Endodermal cell (in vitro differentiated cells): ENCODE measurements at places on chromosomes 2 and 18.

DNA sequence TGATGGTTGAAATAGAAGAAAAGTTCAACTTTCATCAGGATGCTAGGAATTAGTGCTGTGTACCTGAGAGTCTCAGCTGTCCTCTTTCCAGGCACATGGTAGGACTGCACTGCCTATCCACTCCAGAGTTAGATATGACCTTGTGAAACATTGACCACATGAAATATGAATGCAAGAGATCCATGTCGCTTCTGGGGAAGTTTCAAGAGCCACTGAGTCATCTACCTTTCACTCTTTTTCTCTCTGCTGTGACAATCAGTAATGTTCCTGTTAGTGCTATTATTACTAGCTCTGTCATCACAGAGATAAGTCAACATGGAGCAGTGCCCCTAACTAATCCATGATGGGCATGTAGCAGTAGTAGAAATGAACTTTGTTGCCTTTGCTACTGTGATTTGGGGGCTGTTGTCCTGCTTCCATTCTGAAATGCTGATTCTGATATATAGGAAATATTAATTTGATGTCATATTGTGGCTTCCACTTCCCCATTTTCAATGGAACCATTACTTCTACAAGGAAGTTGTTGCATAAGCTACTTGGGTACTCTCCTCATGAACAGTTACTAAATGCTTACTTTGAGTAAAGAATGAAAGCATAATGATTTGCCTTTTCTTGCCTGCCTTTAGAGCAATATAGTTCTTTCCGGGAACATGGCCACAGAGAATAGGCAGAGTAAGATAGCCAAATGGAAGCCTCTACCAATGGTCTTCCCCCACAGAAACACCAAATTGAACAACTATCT, 192.8 kb upstream of the ZNF521 start:
- no peak for DNase-seq

DNA sequence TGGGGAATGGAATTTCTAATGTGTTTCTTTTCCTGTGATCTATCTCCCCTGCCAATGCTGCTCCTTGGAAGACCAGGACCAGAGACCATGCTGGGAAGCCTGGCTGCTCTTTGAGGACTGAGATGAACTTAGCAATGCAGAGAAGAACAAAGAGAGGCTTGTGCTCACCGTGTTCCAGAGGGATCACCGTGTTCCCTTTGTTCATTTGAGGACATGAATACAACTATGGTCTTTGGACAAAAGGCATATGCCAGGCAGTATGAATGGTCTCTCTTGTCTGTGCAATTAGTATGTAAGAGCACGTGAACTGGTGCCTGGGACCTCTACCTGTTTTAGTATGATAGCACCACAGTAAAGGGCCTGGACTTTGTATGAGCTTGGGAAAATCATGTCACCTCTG, 139.9 kb downstream of the TDRD15 start:
- no peak for DNase-seq

GRCh38 chr18:51890762-51891161, 449.2 kb upstream of the DCC start:
- no peak for DNase-seq

DNA sequence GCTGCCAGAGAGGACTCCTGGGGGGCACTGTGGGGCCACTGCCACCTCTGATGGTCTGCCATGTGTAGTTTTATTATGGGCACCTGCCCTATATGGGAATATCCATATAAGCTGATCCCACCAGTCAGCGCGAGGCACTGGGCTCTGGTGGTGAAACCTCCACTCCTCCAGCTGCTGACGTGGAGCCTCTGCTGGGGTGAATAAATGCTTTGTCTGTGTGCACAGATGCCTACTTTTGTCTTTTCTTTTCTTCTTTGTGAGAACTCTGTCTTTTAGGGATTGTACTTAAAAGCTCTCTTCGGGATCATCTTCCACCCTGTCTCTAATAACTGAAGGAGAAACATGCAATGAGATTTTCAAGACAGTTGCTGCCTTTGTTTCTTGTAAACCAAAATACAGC, 68.9 kb upstream of the NCK2 start:
- no peak for DNase-seq

GRCh38 chr18:40534723-40535122, 1420.3 kb upstream of the PIK3C3 start:
- DNase-seq, result no peak

GRCh38 chr2:173997269-173997668, 32.1 kb upstream of the SP3 start:
- no peak for DNase-seq

GRCh38 chr2:237987268-237987667, 20.5 kb downstream of the UBE2F start:
- DNase-seq, result no peak

DNA sequence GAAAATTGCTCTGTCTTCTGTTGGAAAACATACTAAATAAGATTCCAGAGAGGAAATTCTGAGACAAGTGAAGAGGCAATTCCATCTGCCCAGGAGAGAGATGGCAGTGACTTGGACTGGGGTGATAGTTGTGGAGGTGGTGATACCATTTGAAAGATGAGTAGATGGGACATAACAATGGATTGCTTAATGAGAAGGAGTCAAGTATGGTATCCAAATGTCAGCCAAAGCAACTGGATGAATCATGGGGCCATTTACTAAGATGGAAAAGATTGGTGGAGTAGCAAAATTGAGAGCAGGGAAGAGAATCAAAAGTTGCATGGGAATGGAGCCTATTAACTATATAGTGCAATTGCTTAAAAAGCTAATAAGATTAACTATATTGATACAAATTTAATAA, 222.1 kb downstream of the ETAA1 start:
- DNase-seq, result no peak

GRCh38 chr18:11105463-11105862, 43.9 kb downstream of the PIEZO2 start:
- DNase-seq, result no peak

DNA sequence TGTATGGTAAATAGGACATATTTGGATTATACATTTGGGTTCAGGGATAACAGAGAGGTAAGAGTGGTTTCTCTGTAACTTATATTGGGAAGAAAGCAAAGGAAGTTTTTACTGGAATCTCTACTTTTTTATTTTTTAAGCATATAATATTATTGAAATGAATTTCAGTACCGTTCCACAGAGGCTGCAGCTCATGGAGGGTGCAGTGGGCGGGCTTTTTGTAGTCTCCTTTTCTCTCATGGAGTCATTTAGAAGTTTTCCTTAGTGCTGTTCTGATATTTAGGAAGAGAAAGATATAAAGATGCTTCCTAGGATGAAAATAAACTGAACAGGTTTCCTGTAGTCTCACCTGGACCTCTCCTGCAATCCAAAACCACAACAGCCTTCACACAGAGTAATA, 1153.3 kb upstream of the TMEFF2 start:
- no peak for DNase-seq

DNA sequence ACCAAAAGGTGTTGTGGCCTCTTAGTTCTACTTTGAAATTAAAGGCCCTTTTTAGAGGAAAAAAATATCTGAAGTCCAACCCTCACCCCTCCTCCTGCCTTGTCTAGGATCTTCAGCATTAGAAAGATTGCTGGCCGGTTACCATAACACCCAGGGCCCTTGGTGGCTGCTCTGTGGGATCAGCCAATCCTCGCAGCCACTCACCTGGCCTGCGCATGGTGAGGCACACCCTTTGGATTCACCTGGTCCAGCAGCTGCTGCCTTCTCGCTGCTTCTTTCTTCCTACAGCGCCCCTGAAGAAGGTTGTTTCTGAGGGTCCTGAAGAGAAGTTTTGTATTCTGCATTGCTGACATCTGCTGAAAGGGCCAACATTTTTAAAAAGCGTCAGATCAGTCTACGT, 25.2 kb downstream of the DYTN start:
- no peak for DNase-seq

GRCh38 chr2:239758279-239758877, 266.8 kb downstream of the NDUFA10 start:
- no peak for DNase-seq

DNA sequence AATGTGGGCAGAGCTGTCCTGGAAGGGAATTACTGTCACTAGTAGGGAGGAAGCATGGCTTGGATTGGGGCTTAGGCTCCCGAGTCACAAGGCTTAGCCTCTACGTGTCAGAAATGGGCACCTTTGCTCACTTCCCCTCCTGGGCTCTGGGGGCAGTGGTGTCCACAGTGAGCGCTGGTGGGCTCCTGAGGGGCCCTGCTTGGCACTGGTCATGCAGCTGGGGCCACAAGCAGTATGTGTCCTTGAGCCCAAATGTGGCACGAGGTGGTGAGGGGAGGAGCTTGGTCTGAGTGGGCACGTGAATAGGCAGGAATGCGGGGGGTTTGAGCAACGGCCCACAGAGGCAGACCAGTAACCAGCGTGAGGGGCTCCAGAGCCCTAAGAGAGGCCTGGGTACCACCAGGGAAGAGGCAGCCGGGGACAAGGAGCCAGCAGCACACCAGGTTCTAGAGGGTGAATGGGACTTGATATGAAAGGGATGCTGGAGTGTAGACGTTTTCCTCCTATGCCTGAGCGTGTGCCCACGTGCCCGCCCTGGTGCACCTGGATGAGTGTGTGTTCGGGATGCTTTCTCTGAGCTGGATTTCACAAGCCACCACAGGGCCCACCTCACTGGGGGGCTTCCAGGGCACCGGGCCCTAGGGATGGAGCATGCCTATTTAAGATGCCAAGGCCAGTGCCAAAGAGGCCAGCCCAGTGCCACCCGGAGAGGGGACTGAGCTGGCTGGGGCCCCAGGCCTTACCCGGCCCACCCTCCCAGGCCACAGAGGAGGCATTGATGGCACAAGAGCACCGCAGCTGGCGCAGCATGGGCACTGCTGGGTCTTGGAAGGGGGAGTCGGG, 22.8 kb upstream of the PTMA start:
- DNase-seq, result peak; percentile 84

DNA sequence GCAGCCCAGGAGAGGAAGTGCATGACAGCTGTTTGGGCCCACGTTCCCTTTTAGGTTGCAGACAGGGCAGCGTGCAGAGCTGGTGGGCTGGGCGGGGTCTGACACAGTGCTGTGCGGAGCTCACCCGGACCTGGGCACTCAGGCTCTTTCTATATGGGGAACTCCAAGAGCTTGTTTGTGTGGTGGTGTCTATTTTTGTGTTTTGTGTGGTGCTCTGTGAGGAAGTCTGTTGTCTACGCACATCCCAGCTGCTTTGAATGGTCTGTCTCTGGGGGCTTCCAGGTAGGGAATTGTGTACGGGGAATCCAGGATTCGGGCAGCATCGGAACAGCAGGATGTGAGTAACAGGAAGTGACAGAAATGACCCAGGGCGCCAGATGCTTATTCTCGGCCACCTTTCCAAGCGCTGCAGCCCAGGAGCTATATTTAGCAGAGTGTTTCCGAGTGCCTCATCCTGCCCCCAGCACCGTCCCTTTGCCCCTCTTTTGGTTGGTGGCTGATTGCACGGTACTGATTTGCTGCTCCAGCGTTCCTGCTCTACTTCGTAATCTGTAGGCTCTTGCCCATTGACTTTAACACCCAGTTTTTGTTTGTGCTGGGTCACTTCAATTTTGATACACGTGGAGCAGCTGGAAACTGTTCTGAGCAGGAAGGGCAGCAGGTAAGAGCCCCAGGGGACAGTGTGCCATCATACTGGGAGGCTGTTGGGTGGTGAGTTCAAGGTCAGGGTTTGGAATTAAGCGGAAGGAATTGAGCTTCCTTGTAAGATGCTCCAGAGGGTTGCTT, 64.7 kb downstream of the DGKD start:
- DNase-seq, result no peak

DNA sequence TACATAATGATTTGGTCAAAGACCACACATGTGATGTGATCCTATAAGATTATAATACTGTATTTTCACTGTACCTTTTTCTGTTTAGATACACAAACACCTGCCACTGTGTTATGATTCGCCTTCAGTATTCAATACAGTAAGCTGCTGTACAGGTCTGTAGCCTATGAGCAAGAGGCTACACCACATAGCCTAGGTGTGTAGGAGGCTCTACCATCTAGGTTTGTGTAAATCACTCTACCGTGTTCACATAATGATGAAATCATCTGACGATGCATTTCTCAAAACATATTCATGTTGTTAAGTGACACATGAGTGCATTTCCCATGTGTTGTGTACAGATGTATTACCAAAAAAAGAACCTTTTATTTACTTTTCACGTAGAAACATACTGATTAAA, 74.5 kb downstream of the USP40 start:
- no peak for DNase-seq

- DNase-seq, result no peak
Measured at GRCh38 chr2:74051504-74051903, 66.8 kb downstream of the TET3 start.

GRCh38 chr2:71643674-71644357, 190.5 kb downstream of the DYSF start:
- DNase-seq, result no peak

- DNase-seq, result no peak
Measured at GRCh38 chr2:26610504-26611335, 30.4 kb downstream of the CIB4 start.

- DNase-seq, result no peak
Measured at GRCh38 chr2:116804901-116805300, 1009.6 kb upstream of the DDX18 start.

- peak; percentile 5 for DNase-seq
Measured at GRCh38 chr2:218238887-218239286, 21.9 kb downstream of the ARPC2 start.

DNA sequence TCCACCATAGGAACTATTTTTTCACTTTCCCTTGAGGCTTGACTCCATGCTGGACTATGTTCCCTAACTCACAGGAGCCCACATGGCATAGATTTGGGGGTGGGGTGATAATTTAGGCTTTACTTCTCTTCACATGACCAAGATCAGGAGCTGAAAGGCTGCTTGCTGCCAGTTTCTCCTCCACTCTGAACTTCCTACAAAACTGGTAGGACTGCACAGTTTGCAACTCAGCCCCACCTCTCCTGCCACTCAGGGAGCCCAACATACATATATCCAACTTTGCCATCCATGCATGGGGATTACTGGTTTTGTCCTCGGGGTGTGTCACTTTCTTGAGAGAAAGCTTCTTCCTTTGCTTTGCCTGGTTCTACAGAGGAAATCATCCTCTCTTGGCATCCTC, 14.2 kb downstream of the INO80D start:
- no peak for DNase-seq

- no peak for DNase-seq
Measured at GRCh38 chr18:35968278-35968880, 4.1 kb upstream of the RMP24 start.

DNA sequence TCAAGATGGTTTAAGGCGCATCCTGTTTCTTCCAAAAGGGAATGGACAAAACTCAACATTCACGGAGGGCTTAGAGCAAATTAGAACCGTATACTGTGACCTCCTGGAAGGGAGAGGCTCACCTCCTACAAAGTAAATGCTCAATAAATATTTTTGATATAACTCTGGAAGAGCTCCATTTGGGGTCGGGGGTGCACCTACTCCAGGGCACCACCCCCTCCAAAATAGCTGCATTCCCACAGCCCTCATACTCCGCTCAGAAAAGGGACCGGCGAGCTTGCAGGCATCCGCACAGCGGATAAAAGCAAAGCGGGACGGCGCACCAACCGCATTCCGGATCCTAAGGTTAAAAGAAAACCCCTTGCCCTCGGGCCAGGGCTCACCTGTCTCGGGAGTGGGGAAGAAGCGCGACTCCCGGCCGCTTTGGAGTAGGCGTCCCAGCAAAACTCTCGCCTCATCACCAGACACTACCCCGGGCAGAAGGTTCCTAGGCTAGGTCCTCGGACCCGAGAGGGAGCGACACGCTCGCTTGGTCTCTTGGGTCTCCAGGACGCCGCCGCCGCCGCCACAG, 378 bp downstream of the WDPCP start:
- no peak for DNase-seq
